ENCODE measurements at places on chromosomes 1 and 21.

DNA sequence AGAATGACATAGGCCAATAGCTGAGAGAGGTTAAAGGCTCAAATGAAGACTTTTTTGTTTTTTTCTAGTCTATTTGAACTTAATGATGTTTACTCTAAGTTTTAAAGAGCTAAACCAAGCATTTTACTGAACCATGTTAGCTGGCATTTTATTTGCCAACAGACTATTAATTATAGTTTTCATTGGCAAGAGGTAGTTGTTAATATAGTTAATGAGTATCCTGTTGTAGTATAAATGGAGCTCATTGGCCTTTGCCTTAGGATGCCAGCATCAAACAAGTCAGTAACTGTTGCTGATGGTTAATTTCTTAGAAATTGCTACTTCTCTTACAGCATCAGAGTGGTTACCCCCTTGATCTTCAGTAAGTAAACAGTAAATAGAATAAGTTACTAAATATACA, 339.0 kb upstream of the B3GALT2 start:
- DNase-seq = no peak

DNA sequence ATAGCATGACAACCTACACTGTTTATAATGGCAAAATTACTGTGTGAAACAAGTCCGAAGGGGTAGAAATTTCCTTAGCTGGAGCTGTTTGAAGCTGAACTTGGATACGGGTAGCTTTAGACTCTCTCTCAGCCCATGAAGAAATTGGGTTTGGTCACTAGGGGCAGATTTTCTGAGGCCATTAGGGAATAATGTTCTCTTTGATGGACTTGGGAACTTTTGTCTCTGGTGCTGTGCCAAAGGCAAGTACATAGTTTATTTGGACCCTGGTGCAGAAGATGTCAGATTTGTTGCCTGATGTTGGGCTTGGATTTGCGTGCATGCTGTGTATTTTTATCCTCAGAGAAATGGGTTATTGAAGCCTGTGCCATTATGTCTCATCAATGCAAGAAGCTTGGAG, 109.6 kb downstream of the VPS13D start:
- no peak for DNase-seq

GRCh38 chr1:75996196-75996595, 64.0 kb upstream of the ASB17 start:
- no peak for DNase-seq

GRCh38 chr1:43063394-43064219, 104.9 kb upstream of the SLC2A1 start:
- DNase-seq = no peak

GRCh38 chr1:178098262-178098661, 4.4 kb downstream of the RASAL2 start:
- no peak for DNase-seq

- DNase-seq = no peak
These were observed 31.5 kb downstream of the TRAPPC10 start for GRCh38 chr21:44043613-44044012.

DNA sequence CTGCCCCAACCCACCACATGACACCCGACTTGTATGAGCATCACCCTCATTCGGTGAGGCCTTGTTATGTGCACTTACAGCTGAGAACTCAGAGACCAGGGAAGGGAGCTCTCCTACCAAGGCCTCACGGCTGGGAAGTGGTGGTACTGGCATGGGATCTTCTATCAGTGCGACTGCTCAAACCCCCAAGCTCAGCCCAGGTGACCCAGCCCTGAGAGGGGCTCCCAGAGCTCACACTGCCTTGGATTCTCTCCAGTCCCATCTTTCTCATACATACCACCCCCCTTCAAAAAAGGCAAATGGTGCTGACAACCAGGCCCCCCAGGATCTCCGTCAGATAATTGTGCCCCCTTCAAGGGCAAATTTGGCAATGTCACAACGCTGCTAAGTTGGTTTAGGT, 777 bp upstream of the PLA2G2F start:
- DNase-seq = no peak

GRCh38 chr1:221449801-221450470, 292.0 kb downstream of the DUSP10 start:
- DNase-seq = no peak

GRCh38 chr1:231431665-231432415, 9.8 kb upstream of the EGLN1 start:
- no peak for DNase-seq

DNA sequence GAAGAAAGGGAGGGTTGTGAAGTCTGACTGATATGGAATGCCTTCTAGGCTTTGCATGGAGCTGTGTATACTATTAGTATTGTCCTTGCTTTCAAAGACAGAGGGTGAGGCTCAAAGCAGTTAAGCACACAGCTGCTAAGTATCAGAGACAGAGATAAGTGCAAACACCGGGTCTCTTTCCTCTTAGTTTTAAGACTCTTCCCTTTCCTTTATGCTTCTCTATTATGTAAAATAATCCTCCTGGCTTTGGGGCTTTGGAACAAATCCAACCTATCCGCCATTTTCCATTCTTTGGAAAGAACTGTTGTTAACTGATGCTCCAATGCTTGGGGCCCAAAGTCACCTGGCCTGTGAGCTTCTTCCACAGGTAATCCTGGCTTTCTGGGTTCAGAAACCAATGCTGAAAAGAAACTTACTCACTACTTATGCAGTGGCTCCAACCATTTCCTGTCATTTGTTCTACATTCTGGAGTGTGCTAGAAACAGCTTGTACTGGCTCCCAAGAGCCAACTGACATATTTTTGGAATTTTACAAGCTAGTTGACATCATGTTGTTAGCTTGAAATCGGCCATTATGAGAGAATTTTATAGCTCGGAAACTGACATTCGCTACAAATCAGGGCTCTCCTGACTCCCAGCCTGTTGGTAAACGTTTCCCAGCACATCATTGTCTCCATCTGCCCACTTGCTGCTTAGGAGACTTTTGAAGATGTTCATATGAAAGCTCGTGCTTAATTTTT, 67.5 kb downstream of the DNTTIP2 start:
- no peak for DNase-seq

DNA sequence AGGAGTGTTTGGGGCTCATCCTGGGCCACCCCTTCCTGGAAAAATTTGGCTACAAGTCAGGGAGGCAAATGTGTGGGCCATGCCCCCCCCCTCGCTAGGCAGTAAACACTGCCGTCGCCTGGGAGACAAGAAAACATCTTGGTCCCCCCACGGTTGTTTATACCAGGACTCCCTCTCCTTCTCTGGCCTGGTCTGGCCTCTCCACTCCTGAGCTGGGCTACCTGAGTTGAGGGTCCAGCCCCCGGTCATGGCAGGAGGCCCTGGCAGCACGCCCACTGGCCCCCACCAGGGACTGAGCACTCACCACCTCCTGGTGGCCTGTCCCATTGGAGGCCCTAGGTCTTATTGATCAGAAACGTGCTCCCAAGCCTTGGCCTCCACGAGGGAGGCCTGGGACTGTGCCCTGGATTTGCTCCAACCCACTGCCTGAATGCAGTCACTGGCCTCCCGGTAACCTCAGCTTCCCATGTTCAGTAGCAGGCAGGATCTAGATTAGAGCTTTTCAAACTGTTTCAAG, 15.8 kb downstream of the KCNQ4 start:
- no peak for DNase-seq

- no peak for DNase-seq
These were observed 31.7 kb downstream of the WNT3A start for GRCh38 chr1:228038387-228039005.

DNA sequence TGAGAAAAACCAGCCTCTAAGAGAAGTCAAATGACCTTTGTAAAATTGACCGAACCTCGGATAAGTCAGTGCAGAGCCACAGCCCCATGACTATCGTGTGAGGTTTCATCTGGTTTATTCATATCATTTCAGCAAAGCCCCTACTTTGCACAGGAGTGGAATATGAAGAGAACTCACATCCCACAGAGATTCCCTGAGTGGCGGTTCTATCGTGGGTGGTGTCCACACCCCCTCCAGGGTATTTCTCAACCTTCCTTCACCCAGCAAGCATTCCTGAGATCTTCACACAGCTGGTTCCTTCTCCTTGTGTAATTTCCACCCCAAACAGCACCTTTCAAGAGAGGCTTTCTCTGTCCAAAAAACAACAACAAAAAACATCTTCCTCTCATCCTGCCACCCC, 47.5 kb downstream of the EVA1C start:
- no peak for DNase-seq
